ENCODE measurements at places on chromosomes 2 and 18. TPM values are rescaled to one million over a fixed set of nuclear protein-coding genes. Genes with fewer than 3 reads are reported as not detected.

Gene ERICH2
- 2.4 TPM for polyA plus RNA-seq

Gene L3MBTL4
- polyA plus RNA-seq = 1.7 TPM

Gene CCDC121
- 8.0 TPM for polyA plus RNA-seq

Gene TTC21B
- 17.2 TPM for polyA plus RNA-seq

Gene APCDD1
- 132 TPM for polyA plus RNA-seq

Gene GAREM2
- polyA plus RNA-seq = not detected

Gene STARD6
- not detected for polyA plus RNA-seq

Gene MOCOS
- polyA plus RNA-seq = 0.24 TPM

Gene FBLN7
- 10.6 TPM for polyA plus RNA-seq

DNA sequence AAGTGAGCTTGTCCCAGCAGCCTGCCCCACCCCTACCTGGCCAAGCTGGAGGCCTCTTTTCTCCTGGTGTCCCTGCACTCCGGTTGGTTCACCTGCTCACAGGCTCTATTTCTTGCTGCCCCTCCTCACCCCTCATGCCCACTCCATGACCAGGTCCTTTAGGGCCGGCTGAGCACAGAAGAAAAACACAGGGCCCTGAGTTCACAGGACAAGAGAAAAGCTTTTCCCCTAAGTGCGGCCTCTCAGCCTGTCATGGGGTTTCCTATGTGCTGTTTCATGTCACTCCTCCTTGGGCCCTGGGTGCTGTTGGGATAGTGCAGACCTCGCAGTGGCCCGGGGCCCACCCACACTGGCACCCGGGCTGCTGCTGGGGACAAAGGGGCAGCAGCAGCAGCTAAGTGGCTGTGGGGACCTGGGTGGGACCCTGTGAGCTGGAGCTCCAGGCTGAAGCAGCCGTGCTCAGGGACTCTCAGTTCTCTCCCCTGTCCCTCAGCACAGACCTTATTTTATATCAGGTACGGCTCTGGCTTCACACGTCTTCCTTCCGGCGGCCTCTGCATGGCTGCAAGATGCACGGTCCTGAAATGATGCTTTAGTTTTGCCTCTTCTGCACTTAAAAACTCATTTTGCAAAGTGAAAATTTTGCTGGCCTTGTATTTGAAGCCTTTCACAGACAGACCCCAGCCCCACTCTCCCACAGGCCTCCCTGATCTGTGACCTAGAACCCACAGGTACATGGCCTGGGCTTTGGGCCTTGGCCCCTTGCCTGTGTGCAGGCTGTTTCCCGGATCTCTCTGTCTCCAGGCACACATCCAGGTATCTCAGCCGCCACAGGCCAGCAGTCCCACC is 71.8 kb downstream of the SH3RF3 start:
- DNase-seq = no peak

GRCh38 chr2:232483311-232483922 is 4.2 kb downstream of the ECEL1 start:
- DNase-seq = no peak

- no peak for DNase-seq
These were observed 327.9 kb downstream of the LPIN1 start for GRCh38 chr2:12074126-12074844.

DNA sequence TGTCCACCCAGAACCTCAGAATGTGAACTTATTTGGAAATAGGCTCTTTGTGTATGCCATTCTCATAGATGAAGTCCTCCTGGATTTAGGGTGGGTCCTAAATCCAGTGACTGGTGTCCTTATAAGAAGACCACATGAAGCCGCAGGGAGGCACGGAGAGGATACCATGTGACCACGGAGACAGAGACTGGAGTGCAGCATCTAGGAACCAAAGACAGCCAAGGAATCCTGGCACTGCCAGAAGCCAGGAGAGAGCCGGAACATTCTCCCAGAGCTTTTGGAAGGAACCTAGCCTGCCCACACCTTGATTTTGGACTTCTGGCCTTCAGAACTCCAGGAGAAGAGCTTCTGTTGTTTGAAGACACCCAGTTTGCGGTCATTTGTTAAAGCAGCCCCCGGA is 49.7 kb downstream of the ARL4C start:
- no peak for DNase-seq

DNA sequence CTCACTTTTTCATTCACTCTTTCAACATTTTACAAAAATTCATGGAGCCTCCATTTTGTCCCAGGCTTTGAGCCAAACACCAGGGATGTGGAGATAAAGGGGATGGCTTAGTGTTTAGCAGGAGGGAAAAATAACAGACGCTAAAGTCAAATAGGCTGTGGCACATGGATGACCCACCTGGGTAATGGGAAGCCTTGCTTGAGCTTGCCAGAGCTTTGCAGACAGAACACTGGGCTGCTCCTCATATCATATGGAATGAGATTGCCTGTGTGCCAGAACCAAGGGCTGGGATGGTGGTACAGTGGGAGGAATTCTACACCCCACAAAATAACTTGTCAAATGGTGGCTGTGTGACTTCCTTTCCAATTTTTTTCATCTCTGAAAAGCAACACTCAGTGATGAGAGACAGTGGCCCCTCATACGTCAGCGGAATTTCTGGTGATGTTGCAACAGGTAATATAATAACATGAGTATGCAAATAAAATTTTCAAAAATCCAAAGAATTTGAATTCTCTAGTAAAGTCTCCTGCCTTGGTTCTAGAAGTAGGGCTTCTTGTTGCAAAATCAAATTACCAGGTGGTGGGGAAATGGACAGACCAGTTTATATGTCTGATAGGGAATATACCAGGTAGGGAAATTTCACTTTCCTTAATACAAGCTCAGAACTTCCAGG is 252.9 kb downstream of the CLIP4 start:
- no peak for DNase-seq

- no peak for DNase-seq
These were observed 12.3 kb upstream of the IL1B start for GRCh38 chr2:112848833-112849232.

- DNase-seq = no peak
These were observed 288.2 kb upstream of the HS6ST1 start for GRCh38 chr2:128606837-128607236.

DNA sequence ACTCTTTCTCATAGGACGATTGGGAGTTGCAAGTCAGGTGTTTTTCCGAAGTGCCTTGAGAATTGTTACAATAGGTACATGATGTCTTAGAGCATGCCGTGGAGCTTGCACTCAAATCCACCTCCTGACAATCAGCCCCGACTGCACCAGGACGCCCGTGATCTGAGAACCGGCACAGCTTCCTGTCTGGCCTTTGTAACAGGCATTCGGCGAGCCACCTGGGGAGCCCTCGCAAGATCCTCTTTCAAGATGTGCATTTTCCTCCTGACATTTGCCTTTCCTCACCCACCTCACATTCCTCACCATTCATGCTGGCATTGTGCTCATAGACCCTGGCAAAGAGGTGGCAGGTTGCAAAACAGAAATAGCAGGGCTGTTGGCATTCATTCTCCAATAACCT is 427.3 kb downstream of the GALR1 start:
- DNase-seq = no peak

DNA sequence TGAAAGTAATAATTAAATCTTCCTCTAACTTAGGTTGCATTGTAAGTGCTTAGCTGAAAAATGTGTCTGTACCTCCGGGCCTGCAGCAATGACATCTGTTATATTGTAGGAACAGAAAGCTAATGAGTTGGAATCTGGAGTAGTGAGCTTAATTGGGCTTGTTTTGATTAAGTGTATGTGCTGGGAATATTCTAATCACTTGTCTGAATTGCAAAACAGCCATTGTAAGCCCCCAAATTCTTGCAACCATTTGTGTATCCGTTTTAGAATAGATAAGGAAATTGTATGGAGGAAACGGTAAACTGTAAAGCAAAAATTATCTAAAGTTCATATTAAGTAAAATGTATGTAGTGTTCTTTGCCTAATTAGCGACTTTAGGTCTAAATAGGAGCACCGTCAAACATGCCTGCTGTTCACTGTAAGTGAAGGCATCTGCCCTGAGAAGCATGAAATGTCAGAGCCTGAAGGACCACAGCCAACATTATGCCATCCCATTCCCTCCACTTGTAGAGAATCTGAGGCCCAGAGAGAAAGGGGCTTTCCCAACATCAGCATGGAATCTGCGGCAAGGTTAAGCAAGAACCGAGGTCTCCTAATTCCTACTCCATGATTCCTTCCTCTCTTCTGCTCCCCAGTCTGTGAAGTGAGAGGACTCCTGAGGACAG is 466.4 kb downstream of the TDRD15 start:
- DNase-seq = no peak

- no peak for DNase-seq
These were observed 141.5 kb upstream of the NDUFV2 start for GRCh38 chr18:8960740-8961657.

- peak; percentile 11 for DNase-seq
These were observed 39.8 kb downstream of the RHBDD1 start for GRCh38 chr2:226875438-226876225.

GRCh38 chr2:140680862-140681261 is 1450.0 kb downstream of the LRP1B start:
- DNase-seq = no peak

DNA sequence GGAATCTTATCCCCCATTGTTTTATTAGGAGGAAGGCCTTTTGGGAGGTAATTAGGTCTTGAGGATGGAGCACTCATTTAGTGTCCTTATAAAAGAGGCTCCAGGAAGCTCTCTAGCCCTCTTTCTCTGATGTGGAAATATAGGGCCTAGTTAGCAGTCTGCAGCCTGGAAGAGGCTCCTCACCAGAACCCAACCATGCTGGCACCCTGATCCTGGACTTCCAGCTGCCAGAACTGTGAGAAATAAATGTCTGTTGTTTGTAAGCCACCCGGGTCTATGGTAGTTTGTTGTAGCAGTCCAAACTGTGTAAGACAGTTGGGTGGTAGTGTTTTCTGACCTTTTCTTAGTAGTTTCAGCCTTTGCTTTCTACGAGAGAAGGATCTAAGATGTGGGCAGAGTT is 100.7 kb downstream of the KIAA1328 start:
- DNase-seq = no peak

- no peak for DNase-seq
These were observed 74.8 kb upstream of the FAM98A start for GRCh38 chr2:33673937-33674336.

- DNase-seq = peak; percentile 68
These were observed 166.2 kb downstream of the TCF4 start for GRCh38 chr18:55421615-55422419.

DNA sequence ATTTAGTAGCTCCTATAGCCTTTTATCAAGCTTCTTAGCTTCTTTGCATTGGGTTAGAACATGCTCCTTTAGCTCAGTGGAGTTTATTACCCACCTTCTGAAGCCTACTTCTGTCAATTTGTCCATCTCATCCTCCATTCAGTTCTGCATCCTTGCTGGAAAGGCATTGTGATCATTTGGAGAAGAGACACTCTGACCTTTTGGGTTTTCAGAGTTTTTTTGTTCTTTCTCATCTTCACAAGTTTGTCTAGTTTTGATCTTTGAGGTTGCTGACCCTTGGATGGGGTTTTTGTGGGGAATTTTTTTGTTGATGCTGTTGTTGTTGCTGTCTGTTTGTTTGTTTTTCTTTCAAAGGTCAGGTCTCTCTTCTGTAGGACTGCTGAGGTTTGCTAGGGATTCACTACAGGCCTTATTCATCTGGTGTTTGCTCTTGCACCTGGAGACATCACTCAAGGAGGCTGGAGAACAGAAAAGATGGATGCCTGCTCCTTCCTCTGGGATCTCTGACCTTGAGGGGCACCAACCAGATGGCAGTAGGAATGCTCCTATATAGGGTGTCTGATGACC is 13.9 kb upstream of the TANK start:
- no peak for DNase-seq

DNA sequence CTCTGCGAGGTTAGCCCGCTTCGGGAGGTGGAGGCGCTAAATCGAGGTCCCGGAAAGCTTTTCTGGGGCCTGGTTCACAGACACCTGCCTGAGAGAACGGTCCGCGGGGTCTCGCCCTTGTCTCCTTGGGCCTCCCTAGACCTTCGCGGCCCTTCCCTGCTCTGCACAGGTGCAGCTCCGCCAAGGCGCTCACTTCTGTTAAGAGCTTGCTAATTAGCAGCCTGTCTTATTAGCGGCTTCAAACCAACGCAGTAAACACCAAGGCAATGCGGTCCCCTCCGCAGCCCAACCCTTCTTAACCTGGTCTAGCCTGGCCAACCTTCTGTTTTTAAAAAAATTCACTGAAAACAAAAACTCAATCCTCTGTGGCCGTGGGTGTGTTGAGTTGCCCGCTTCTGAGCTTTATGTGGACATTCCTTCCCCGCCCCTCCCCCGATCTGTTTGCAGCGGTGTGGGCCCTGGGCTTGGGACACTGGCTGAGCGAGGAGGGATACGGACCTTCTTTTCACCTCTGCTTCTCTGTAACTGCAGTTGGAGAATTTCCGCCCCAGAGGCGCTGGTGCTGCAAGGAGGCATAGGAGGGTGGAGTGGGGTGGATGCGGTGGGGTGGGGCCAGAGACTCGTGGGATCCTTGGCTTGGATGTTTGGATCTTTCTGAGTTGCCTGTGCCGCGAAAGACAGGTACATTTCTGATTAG is 3.4 kb upstream of the HOXD4 start:
- no peak for DNase-seq

- no peak for DNase-seq
These were observed 159.5 kb upstream of the GYPC start for GRCh38 chr2:126496493-126496892.

DNA sequence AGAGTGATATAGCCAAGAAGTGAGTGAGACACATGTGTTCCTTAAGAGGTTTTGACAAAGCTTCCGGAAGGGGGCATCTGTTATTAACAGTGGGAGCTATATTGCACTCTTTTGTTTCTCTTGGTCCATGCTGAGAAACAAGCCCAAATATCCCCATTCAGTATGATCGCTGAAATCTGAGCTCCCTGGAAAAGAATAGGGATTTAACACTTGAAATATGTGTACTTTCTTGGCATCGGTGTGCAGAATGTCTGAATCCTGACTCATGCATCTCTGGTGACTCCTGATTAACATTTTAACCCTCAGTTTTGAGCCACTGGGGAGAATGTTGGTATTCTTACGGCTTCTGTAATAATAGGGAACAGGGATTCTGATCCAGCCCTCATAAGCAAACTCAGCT is 448.1 kb downstream of the TSN start:
- DNase-seq = peak; percentile 86

DNA sequence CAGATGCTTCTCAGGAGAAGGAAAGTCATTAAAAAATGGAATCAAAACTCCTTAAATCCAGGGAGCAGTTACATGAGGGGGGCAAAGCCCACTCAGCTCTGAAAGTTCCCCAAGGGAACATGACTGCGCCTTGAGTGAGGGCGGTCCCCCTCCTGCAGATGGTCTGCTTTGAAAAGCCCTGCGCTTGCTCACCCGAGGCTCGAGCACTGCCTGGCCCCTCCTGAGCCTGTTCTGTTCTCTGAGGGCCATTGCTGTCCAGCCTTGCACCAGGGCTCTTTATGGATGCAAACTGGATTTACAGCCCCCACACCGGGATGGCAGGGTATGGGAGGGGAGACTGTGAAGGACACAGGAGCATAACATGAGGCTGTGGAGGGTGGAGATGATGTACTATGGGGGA is 37.8 kb upstream of the DNMT3A start:
- no peak for DNase-seq

GRCh38 chr2:26054598-26055348 is 20.9 kb downstream of the RAB10 start:
- no peak for DNase-seq

- no peak for DNase-seq
These were observed 191.4 kb upstream of the TMEM200C start for GRCh38 chr18:6086731-6087130.

Data from muscle of arm (tissue), 14 donors.